Thyroid gland (tissue), 4 donors: ENCODE measurements at places on chromosomes 11 and 22. TPM values are rescaled to one million over a fixed set of nuclear protein-coding genes. Genes with fewer than 3 reads are reported as not detected.

Gene PEX16
- total RNA-seq, result 30.4 TPM

DNA sequence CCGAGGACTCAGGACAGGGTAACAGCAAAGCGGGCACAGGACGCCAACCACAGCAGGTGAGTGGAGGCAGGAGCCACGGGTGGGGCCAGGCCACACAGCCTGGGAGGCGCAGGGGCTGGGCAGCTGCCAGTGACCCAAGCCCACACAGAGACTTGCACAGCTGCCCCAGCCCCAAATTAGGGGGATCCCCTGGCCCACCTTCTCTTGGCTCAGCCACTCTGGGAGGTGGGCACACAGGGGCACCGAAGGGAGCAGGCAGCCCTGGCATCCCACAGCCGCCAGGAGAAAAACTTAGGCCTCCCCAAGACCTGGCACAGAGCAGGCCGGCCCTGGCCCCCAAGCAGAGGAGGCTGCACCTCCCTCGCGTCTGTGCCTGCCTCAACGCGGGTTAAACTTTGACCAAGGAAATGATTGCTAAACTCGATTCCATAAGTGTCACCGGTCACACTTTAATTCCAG, at the start of gene SLC22A12:
Gene SLC22A12, plus strand, starts transcription at position 458 of the 459 bp plus-strand sequence. CDS start 337 bp downstream, outside the sequence.
- H3K27me3 ChIP-seq, result no peaks in the 10 kb centered on the region
- H3K4me3 ChIP-seq, result no peak within 1 kb of the TSS
- H3K36me3 ChIP-seq, result no peaks in the 10 kb centered on the region
- no peak within 1 kb of the TSS for H3K27ac ChIP-seq
- no peak for DNase-seq
- H3K4me1 ChIP-seq, result no peaks in the 10 kb centered on the region

Gene APIP
- 37.6 TPM for total RNA-seq

DNA sequence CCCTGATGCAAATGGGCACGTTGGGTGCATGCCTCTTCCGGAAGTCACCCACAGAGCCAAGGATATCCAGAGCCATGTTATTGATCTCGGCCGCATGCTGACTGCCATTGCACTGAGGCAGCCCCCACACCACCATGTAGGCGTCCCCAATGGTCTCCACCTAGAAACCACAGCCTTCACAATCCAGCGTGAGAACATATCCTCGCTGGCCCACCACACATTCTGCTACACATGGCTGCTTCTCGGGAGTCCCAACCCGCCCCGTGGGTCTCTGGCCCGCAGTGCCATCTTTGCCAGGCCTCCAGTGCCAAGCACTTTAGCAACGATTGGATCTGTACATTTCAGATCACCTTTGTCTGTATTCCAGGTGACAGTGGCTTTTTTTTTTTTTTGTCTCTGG, 26.2 kb upstream of the LRRC32 start:
- H3K36me3 ChIP-seq, result no peaks in the 10 kb centered on the region
- H3K27me3 ChIP-seq, result no peaks in the 10 kb centered on the region
- H3K4me1 ChIP-seq, result no peaks in the 10 kb centered on the region
- no peak overlapping the region for H3K27ac ChIP-seq
- DNase-seq, result no peak

DNA sequence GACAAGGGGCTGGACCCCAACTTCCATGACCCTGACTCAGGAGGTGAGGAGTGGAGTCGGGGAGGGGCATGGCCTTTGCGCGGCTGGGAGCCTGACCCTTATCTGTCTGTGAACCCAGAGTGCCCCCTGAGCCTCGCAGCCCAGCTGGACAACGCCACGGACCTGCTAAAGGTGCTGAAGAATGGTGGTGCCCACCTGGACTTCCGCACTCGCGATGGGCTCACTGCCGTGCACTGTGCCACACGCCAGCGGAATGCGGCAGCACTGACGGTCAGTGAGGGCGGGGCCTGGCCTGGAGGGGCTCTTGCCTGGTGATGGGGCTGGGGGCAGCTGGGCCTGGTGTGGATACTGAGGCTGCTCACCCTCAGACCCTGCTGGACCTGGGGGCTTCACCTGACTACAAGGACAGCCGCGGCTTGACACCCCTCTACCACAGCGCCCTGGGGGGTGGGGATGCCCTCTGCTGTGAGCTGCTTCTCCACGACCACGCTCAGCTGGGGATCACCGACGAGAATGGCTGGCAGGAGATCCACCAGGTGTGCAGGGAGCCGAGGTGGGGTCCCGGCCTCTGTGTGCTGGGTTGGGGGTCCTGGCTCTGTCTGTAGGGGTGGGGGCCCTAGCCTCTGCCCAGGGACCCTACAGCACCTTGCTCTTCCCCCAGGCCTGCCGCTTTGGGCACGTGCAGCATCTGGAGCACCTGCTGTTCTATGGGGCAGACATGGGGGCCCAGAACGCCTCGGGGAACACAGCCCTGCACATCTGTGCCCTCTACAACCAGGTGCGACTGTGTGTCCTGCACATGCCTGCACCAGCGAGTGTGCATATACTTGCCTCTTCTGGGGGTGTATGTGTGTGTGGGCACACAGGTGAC, 6.3 kb downstream of the SHANK3 start:
- H3K27me3 ChIP-seq, result no peaks in the 10 kb centered on the region
- H3K36me3 ChIP-seq, result no peaks in the 10 kb centered on the region
- H3K27ac ChIP-seq, result no peak overlapping the region
- DNase-seq, result no peak
- no peak overlapping the region for H3K4me3 ChIP-seq

Gene DNAJB7
- total RNA-seq, result 0.27 TPM
